ENCODE measurements at places on chromosomes 7 and 10.

DNA sequence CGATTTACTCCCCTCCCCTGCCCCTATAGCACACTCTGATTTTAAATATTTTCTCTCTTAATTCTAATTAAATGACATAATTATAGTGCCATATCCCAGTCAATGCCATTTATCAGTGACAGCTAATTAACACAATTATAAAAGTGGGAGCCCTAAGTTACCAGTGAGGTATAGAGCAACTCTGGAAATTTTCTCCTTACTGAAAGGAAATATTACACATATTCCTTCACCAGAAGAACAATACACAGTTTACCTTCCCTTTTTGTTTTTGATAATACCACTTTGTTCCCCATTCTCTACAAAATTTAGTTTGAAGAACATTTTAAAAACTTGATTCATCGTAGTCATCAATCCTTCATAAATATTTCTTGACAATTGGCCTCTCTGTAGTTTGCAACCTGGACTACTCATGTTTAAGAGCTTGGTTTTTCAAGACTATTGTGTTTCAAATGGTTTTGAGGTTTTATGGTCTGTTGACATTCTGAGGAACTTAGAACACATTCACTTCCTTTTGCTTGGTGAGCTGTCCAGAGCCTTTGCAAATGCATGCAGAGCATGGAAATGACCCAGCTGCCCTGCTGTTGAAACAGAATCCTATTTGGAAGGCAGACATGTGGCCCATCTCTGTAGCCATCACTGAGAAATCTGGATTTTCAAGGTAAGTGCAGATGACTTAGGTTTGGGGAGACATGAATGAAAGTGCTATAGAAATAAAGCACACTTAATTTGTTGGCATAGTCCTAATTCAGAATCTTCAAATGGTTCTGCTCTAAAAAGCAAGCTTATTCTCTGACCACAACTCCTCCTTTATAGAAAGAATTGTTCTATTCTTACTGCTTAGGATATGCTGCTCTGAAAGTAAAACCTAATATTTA lies at the start of gene GPR141:
GPR141 (plus strand) TSS at position 521 of the 875 bp plus-strand sequence. CDS start 56,628 bp downstream, outside the sequence.
- no peak for DNase-seq

GRCh38 chr7:156327474-156327873 lies 313.1 kb upstream of the RNF32 start:
- no peak for DNase-seq

DNA sequence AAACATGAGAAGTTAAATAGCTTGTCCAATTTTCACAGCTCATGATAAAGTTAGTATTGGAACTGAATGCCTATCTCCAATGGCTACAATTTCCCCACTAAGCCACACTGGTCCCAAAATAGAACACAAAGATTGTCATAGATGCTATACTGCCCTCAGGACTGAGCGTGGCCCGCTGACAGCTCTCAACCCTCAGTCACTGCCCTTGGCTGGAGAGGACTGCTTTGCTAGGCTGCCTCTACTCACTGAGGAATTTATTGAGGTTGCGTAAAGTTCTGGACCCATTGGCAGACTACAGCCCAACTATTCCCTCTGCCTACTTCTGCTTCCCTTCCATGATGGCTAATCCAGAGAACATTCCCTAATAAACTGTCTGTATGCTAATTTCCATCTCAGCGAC lies 165.5 kb upstream of the BET1 start:
- no peak for DNase-seq

GRCh38 chr7:106054971-106055532 lies 57.1 kb downstream of the SYPL1 start:
- no peak for DNase-seq

DNA sequence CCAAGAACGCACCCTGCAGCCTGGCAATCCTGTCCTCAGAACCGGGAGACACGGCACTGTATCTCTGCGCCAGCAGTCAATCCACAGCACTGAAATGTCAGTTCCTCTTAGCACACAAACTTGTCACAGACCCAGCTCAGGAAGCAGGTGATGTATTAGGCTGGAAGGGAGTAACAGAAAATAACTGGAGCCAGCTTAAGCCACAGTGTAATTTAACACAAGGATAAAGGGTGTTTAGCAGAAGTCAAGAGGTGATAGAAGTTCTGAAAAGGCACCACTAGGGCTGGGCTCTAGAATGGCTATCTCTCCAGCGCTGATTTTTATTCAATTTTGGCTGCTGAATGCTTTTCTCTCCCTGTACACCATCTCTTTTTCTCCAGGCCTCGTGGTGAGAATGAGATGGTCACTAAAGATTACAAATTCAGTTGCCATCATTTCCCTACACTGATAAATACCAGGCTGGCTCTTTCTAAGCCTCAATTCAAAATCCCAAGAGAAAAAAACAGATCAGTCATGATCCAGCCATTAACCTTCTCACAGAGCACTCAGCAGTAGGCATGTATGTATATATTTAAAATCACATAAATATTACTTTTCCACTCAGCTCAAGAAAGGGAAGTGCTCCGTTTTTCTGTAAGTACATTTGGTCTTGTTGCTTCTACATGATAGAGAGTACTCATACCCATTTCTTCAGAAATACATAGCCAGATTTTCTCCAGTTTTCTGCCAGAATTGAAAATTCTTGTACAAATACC lies 102.7 kb upstream of the PRSS1 start:
- DNase-seq = no peak

DNA sequence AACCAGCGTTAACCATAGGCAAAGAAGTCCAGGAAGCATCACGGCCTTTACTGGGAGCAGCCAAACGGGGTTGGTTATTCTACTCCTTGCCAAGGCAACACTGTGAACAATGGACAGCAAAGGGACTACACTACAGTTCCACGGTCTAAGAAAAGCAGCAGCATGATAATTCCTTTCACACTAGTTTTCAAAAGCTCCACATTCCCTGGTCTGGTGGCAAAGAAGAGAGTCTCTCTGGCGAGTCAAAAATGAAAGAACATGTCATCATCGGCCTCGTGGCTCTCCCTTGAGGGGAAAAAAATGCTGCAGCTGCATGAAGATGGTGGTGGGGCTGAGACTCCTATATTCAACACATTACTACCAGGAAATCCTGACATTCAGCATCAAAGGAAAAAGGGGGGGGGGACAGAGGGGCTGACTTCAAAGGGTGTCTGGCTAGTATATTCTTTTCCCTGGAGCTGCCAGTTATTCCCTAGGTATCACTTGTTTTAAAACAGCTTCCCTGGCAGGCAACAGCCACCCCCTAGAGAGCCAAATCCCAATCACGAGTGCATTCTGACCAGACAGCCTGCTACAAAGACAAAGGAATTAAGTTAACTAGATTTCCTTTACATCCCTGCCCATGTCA lies 49.1 kb downstream of the SLC37A3 start:
- DNase-seq = no peak

DNA sequence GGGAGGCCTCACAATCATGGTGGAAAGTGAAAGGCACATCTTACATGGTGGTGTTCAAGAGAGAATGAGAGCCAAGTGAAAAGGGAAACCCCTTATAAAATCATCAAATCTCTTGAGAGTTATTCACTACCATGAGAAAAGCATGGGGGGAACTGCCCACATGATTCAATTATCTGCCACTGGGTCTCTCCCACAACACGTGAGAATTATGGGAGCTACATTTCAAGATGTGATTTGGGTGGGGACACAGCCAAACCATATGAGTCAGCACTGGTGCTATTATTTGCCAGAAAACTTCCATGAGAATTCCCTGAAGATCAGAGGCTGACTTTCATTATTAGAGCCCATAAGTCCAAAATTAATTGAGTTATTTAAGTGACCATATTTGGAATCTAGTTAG lies 1001.2 kb upstream of the POT1 start:
- no peak for DNase-seq

DNA sequence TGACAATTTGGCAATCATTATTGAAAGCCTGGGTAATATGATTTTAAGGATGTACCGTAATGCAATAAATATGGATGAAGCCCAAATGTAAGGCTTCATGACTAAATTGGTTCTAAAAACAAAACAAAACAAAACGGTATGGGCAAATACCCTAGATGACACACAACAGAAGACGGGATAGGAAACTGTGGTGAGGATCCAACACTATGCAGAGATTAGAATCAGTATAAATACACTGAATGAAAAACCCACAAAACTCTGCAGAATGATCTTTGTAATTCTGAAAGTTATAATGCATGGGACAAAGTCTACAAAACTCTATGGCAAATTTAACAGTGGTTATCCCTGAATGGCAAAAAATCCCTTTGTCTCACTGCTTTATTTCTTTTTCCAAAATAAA lies 57.6 kb downstream of the MALSU1 start:
- DNase-seq = no peak

- no peak for DNase-seq
These were observed 14.0 kb upstream of the PBLD start for GRCh38 chr10:68346774-68347173.

GRCh38 chr10:78927257-78927995 lies 141.3 kb upstream of the ZMIZ1 start:
- no peak for DNase-seq

DNA sequence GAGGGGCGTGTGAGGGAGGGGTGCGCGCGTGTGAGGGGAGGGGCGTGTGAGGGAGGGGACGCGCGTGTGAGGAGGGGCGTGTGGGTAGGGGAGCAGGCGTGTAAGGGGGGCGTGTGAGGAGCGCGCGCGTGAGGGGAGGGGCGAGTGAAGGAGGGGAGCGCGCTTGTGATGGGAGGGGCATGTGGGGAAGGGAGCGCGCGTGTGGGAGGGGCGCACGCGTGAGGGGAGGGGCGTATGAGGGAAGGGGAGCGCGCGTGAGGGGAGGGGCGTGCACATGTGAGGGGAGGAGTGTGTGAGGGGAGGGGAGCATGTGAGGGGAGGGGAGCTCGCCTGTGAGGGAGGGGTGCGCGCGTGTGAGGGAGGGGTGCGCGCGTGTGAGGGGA lies 19.1 kb downstream of the MXI1 start:
- DNase-seq = peak; percentile 69

- DNase-seq = no peak
These were observed 796.9 kb upstream of the MBL2 start for GRCh38 chr10:53569455-53569854.

DNA sequence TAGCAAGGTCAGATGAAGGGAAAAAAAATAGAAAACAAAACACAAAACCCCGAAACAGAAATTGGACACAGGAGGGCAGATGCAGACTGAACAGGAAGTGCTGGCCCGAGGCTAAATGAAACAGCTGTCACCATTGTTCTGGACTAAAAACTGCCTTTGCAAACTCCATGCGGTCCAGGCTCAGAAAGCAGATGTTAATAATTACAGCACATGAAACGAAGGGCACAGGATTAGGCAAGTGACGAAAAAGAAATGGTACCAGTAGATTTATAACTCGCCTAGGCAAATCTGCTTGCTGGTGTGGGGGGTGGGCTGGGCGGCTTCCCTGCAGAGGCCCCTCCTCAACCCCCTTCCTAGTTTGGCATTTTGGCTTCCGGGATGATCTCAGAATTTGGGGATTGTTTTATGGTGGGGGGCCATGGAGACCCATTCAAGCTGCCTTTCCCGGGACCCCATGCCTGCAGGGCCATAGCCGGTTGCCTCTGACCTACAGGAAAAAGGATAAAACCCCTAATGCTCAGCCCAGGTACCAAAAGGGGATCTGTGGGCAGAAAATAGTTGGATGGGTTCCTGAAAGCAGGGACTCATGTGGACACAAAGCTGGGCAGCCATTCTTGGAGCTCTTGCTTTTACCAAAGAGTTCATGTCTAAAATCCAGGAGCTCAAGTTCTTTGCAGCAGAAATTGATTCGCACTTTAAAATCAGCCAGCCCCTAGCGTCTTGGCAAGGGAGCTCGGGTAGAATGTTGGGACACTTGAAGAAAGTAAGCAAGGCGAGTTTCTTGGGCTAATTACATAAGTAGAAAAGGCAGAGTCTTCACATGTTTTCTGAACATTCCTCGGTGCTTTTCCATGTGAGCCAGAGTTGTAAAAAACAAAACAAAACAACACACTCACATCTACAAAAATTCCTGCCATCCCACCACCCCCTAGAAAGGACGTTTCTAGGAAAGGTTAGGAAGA lies 39.0 kb upstream of the EMX2 start:
- DNase-seq = no peak

Data from stimulated activated CD8-positive, alpha-beta memory T cell treated with anti-CD3 and anti-CD28 coated beads, Interleukin-4, amount 100 ng/mL, for 4 hours (primary cell).